Common myeloid progenitor, CD34-positive (primary cell): ENCODE measurements at places on chromosomes 1 and 21.

DNA sequence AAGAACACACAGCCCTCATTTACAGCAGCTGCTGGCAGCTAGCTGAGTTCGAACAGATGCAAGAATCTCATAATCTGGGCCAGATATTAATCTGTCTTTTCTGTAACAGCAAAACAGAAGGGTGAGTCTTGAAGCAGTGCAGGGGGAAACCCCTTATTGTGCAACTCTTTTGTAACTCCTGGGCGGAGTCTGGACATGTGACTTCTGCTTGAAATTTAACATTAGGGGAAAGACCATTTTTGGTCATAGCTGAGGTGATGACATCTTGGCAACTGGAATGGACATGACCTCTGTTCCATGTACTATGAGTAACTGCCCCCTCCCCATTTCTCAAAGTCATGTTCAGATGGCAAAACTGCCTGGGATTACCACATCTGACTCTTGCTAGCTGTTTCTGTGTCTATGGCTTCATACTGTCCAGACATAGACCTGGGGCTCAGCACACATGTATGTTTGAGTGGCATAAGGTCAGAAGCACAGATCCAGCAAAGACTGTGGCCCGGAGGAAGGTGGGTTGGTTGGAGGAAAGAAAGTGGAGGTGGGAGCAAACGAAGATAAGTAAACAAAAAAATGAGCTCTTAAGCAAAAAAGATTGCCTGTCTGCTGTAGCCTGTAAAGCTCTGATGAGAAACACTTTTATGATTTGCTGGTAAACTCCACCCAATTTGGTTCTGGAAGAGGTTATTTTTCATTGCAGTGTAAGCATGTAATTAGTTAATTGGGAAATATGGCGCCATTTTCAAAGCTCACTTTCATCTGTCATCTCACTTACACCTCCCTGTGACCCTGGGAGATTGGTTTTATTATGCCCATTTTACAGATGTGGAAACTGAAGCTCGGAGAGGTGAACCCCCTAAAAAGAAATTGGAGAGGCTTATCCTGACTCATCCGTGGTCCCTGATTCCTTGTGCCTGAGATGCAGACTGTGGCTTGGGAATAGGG, 26.1 kb downstream of the ETS2 start:
- peak; percentile 99 for DNase-seq

DNA sequence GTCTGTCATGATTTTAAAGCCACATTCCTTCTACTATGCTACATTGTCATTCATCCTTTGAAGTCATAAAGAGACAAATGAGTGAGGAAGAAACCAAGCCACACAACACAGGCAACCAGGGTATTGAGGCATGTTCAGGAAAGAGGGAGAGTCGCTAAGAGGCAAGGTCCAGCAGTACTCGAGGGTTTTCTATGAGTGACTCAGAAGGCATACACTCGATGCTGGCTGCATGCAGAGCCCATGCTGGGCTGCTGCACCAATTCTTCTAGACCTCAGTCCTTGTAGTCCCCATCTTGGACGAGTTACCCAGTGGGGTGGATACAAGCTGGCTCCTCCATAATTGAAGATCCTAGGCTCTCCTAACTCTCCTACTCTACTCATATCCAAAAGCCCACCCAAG, 57.6 kb downstream of the OLFML2B start:
- DNase-seq, result no peak

GRCh38 chr1:230827081-230827681, 41.1 kb downstream of the C1orf198 start:
- no peak for DNase-seq

DNA sequence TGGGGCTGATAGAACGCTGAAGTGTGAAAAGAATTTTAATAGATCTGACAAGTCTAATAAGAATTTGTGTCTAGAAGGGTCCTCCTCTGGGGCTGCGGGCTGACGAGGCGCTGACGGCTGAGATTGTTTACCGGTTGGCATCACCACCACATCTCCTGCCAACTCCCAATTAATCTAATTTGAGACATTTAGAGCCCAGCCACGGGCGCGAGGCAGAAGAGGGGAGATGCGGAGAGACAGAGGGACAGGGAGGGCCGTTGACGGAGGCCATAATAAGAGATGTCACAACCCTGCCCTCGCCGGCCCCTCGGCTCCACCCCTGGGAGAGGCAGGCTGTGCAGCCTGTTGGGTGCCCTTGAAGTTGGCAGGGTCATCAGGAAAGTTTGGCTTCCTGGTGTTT, 109.3 kb downstream of the PAX7 start:
- no peak for DNase-seq

- peak; percentile 78 for DNase-seq
These were observed 86.3 kb downstream of the PRDM16 start for GRCh38 chr1:3155056-3155925.

- no peak for DNase-seq
These were observed 138.8 kb downstream of the NTMT2 start for GRCh38 chr1:170284512-170284911.

DNA sequence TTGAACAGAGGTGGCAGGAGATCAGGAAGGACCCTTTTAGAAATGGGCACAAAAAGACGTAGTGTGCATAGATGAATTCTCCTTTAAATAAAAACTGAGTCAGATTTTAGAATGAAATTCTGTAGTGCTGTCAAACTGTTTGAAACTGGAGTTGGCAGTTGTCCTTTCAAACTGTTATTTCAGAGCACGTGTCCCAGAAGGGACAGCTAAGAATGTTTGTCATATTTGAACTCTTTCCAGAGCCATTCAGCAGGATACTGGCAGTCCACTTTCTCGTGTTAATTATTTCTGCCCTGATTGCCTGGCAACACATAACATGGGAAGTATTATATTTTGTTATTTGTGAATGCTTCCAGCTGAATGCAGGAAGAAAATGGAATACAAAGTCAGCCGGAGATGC, 212.3 kb upstream of the DPYD start:
- DNase-seq, result no peak

DNA sequence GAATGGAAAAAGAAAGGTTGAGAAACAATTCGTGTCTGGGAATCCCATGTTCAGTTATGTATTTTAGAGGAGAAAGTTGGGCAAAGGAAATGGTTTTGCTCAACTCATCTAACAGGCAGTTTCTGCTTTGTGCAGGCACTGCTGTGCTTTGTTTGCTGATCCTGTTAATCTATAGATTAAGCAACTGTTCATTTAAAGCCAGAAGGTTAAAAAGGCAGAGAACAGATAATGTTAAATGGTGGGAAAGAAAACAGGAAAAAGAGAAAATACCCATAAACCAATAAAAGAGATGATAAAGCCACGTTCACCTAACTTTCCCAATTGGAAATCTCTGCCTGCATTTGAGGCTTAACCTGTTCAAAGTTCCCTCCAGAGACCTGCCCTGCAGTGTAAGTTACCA, 70.0 kb downstream of the APP start:
- no peak for DNase-seq

DNA sequence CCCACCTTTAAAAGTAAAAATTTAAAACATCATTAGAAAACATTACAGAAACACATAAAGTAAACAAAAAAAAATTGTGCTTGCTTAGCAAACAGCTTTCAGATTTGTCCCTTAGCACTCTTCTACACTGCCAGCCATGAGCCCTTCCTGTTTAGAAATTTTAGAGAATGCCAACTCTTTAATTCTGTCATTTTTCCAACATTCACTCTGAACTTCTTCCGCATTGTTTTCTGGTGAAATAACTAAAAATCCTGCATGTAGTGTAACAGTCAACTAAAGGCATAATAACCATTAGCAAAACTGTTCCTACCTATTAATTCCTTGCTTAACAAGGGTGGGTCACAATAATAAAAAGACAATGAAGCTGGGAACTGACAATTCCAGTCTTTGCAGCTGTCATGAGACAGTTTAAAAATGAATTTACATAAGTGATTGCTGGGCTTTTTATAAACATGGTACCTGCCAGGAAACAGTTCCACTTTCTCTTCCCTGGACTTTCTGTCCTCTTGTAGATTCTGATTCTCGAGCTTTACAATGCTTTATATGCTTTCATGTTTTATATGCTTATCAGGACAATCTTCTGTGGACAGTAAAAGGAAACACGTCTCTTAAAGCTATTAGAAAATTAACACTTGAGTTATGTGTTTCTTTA, 19.0 kb downstream of the GNG12 start:
- no peak for DNase-seq

DNA sequence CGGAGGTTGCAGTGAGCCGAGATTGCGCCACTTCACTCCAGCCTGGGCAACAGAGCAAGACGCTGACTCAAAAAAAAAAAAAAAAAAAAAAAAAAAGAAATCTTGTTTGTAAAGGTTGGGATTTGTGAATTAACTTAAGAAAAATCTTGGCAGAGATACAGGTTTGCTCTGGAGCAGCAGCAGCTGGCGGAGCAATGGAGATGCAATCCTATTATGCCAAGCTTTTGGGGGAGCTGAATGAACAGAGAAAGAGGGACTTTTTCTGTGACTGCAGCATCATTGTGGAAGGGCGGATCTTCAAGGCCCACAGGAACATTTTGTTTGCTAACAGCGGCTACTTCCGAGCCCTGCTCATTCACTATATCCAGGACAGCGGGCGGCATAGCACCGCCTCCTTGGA, 5.6 kb downstream of the ZBTB8B start:
- no peak for DNase-seq

GRCh38 chr1:4174291-4175200, 274.5 kb upstream of the C1orf174 start:
- no peak for DNase-seq

DNA sequence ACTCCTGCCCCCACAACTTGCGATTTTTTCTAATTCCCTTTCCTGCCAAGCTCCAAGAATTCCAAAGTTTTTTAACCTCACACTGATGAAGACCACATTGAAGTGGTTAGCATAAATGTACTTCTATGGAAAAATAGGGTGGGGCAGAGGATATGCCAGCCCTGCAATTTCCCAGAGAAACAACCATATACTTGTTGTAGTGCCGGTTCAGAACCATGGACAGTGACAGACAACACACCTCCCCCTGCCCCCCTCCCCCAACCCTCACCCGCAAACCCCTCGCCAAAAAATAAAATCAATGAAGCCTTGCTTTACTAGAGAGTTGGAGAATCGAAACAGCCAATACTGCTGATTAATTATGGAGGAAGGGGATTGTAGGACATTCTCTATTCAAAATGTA, 109.5 kb upstream of the GRIK3 start:
- no peak for DNase-seq

DNA sequence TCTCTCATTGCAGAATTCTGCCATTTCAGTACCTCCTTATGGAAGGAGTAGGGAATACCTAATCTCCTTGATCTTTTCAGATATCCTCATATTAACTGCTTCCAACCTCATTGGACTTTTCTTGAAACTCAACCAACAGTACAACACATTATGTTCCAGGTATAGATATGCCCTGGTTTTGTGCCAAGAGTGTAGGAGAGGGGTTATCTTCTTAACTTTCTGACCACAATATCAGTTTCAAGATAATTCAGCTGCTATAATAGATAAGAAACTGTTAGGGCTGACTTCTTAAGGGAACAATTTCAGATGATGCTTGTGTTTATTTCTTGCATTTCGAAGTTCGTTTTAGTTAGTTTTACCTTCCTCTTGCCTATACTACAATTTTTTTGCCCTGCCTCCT, 2.1 kb upstream of the LPGAT1 start:
- no peak for DNase-seq

- DNase-seq, result no peak
These were observed 7.6 kb downstream of the SOD1 start for GRCh38 chr21:31667132-31667531.

- DNase-seq, result no peak
These were observed 4.6 kb downstream of the ZFP69B start for GRCh38 chr1:40454873-40455272.

- DNase-seq, result no peak
These were observed 36.7 kb upstream of the IL20 start for GRCh38 chr1:206828765-206829164.

GRCh38 chr1:53979712-53980450, 33.7 kb downstream of the LRRC42 start:
- no peak for DNase-seq

- no peak for DNase-seq
These were observed 22.1 kb upstream of the IL10 start for GRCh38 chr1:206794294-206794908.

DNA sequence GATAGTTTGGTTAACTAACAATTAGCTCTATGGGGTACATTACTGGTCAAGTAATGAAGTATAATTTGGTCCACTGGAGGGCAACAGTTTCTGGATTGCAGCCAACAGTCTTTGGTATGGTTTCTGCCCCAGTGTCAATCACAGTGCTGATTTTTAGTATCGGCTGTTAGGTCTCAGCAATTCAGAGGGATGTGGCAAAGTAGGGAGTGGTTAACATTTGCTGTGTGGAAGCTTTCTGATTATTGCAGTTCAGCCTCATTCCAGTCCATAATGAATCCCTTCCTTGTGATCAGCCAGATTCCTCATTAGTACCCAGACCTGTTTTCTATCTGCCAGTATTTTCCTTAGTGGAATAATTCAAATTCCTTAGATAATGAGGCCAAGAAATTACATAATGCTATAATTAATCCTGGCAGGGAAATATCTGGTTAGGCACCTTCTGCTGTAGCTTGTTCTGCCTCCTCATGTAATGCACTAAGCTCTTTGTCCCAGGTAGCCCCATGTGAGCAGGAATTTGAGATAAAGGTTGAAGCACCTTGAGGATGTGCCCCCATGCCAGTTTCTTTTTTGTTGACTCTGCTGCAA, 14.0 kb downstream of the F3 start:
- DNase-seq, result peak; percentile 58

GRCh38 chr1:153210206-153210605, 7.0 kb downstream of the LELP1 start:
- no peak for DNase-seq

GRCh38 chr1:84889437-84889836, 3.6 kb downstream of the LPAR3 start:
- no peak for DNase-seq

GRCh38 chr1:31549809-31550620, 26.3 kb upstream of the TINAGL1 start:
- no peak for DNase-seq

- no peak for DNase-seq
These were observed 84.1 kb downstream of the MRPS6 start for GRCh38 chr21:34157521-34157920.

- peak; percentile 93 for DNase-seq
These were observed 52.8 kb downstream of the ARID4B start for GRCh38 chr1:235275223-235275622.

DNA sequence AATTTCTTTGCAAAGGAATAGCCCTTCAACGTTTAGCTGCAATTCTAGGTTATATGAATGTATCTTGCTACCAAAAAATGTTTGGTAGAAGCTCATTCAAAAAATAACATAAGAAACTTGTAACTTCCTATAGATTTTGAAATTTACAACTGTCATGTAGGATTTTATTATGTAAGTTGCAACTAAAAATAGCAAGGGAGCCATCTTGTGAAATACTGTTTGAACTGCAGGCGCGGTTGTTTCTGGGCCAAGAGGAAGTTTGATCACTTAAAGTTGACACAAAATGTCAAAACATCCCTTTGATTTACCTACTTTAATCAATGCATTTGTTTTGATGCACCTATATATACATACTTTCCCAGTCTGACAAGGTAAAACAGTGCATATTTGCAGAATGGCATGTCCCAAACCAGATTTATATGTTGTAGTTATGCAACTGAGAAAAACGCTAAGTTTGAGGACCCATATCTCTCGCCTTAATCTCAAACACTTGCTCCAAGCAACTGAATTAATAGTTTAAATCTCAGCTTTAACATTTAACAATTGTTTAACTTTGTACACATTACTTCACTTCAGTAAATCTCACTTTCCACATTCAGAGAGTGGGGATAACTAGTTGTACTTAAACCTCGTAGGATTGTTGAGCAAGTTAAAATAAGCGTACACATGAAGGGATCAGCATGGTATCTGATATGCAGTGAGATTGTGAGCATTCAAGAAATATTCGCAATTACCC, 63.9 kb downstream of the KCNK2 start:
- DNase-seq, result peak; percentile 59
